Spleen (tissue), 13 donors: ENCODE measurements at places on chromosomes 7 and 10. TPM values are rescaled to one million over a fixed set of nuclear protein-coding genes. Genes with fewer than 3 reads are reported as not detected.

The EVX1 gene
- not detected for total RNA-seq

The RPEL1 gene
- total RNA-seq = not detected

The CCDC172 gene
- total RNA-seq = not detected

The TSPAN12 gene
- total RNA-seq = 54.7 TPM

The FAM25A gene
- total RNA-seq = not detected

The PROSER2 gene
- 10.8 TPM for total RNA-seq

The HOXA11 gene
- total RNA-seq = not detected

The POLR2J3 gene
- total RNA-seq = 63.8 TPM

The ZNF32 gene
- total RNA-seq = 26.5 TPM

The BTBD16 gene
- not detected for total RNA-seq

The MLXIPL gene
- not detected for total RNA-seq

The TRIM50 gene
- 0.46 TPM for total RNA-seq

The FIGNL1 gene
- total RNA-seq = 9.3 TPM

The TIAL1 gene
- total RNA-seq = 115 TPM

The CTAGE4 gene
- total RNA-seq = 1.4 TPM

The FGF8 gene
- not detected for total RNA-seq

The TMEM178B gene
- 0.51 TPM for total RNA-seq

The MYH16 gene
- total RNA-seq = not detected

The OR2A42 gene
- 0.32 TPM for total RNA-seq

The WNT16 gene
- 0.95 TPM for total RNA-seq

The AOAH gene
- total RNA-seq = 252 TPM
